Right cardiac atrium (tissue), 5 donors: ENCODE measurements at places on chromosomes 4 and X. TPM values are rescaled to one million over a fixed set of nuclear protein-coding genes. Genes with fewer than 3 reads are reported as not detected.
A peak's percentile ranks its signal among the peaks of the same experiment; 100 is the strongest.

Gene ARL13A
- not detected for polyA plus RNA-seq

Gene NDP
- not detected for polyA plus RNA-seq

DNA sequence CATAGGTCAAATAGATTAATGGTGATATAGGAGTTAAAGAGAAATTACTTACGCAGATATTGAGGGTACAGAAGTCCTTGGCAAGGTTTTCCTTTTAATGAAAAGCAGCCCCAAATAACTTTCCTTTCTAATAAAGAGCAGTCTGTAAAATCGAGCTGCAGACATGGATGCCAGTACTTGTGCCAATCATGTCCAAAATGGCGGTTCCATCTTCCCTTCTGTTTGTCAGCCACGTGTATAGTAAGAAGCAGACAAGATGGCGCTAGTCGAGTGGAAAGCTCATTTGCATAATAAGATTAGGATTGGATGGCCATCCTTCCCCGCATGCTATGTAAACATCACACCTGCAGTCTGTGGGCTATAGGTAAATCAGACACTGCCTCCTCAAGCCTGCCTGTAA is 68.5 kb downstream of the FGFBP1 start:
- DNase-seq, result no peak

DNA sequence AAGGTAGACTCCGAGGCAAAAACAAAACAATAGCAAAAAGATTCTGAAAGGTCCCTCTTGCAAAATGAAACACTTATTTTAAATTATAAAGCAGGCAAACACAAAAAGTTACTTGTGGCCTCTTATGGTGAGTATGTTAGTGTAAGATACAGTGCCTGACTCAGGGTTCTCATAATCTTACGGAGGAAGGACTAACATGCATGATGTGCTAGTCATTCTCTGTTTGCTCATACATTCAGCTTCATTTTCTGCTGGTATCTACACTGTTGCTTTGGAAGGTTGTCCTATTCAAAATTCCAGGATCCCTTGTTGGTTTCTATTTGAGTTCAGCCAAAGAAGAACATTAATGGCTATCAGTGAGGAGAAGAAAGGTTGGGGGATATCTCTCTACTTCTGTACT is 249.1 kb upstream of the FAM47A start:
- no peak for DNase-seq

DNA sequence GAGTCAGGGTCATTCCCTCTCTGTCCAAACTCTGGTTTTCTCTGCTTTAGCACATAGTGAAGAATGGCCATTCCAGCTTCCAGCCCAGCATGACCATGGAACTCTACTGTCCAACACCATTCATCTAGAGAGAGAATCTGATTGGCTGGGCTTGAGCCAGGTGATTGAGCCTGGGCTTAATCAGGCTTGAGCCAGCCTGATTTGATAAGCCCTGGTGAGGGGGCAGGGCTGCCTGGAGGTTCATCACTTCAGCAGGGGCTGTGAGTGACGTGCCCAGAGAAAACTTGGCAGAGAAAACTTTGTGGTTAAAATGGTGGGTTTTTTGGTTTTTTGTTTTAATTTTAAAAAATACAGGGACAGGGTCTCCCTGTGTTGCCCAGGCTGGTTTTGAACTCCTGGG is 62.5 kb downstream of the KIAA0232 start:
- DNase-seq, result no peak

DNA sequence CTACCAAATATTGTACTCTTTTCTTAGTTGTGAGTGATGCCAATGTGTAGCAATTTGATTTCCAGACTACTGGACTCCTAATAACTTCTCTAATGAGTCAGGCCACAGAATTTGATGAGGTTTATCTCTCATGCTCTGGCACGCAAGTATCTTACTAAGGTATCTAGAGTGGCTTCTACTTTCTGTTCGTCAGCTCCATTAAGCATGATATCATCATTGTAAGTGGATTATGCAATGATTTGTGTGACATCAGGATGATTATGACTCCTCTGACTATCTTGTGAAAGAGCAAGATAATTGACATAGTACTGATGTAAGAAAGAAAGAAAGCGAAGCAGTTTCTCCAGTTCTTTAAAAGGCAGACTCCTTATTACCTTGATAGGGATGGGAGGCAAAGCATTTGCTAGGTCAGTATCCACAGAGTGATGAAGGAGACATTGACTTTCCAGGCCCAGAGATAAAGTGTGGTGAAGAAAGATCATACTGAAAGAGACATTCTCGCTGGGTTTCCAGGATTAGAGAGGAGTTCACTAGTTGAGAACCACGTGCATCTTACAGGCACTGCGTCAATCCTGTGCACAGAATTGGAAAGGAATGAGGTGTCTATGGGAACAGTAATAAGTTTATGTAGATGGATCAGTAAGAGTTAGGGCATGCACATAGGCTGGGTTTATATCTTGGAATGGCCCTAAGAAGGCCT is 161.9 kb upstream of the STK26 start:
- DNase-seq, result no peak

DNA sequence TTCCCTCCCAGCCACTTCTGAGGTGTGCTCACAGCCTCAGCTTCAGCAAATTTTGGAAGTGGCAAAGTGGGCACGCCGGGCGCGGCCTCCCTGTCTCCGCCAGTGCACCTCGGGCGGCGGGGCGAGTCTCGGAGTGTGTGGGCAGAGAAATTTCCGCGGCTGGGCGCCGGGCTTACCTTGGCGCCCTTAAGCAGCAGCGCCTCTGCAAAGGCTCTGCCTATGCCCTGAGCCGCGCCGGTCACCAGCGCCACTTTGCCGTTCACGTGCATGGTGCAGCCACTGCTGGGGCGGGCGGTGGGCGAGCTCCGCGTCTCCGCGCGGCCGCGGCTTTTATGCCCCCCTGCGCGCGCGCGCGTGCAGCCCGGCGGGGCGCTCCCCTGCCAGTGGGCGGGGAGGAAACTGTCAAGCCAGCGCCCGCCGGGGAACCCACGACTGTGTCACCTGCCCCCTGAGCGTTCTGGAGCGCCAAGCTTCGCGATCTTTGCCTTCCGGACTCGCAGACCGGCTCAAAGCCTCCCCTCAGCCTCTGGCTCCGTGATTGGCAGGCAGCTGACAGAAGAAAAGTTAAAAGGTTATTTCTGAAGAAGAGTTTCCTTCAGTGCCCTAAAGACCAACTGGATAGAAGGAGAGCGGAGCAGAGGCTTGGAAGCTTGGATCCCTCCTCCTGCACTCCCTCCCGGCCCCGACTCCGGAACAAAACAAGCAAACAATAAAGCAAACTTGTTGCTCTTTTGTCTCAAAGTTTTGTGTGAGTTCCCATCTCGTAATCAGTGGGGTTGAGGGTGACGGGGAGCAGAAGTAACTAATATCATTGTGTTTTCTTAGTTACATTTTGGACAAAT is at the start of gene HPGD:
Gene HPGD (minus strand): TSS at position 306 of the 842 bp plus-strand sequence. CDS start 37 bp downstream, at position 269.
- DNase-seq, result peak; percentile 28

DNA sequence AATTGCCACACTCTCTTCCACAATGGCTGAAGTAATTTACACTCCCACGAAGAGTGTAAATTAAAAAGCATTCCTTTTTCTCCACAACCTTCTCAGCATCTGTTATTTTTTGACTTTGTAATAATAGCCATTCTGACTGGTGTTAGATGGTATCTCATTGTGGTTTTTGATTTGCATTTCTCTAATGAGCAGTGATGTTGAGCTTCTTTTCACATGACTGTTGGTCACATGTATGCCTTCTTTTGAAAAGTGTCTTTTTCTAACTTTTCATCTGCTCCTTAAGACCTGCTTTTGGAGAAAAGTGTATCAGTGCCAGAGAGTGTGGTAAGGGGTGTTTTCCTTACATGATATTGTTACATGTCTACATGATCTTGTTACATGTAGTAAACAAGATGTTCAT is 25.7 kb downstream of the GUCY1A1 start:
- DNase-seq, result no peak
